ENCODE measurements at places on chromosomes 2 and 18.

- DNase-seq, result no peak
Observed at GRCh38 chr2:106107509-106108131, 86.5 kb downstream of the UXS1 start.

DNA sequence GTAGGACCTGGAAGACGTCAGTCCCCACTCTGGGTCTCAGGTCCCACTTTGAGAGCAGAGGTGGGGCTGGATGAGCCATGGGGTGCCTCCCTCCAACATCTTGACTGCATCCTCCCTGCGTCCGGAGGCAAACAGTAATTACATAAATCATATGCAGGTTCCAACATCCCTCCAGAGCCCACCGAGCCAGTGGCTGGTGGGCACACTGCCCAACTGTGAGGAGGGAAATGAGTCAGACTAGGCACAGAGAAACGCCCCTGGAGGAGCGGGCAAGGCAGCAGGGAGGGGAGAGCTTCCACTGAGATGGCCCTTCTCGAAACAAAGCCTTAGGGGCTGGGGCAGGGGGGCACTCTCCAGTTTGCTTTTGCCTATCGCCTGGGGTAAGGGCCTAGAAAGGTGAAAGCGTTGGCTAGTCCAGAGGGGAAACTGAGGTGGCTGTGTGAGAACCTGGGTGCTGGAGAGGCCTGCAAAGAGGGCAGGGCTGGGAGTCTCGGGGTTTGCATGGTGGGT is 168.2 kb upstream of the MYCN start:
- no peak for DNase-seq

DNA sequence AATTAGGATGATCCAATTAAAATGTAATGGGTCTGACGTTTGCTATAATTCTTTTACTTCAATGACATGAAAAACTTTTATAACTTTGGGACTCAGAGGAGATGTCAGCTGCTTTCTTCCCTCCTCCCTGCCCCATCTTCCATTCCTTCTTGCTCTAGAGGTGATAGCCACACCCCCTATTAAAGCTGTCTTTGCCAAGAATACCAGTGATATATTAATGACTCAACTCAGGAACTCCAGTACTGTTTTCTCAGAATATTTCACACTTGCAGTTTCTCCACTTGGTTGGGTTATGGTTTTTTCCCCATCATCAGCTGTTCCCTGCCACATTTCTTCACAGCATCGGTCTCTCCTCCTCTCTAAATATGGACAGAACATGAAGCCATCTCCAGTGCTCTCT is 184.0 kb downstream of the KCNE4 start:
- DNase-seq, result no peak

GRCh38 chr2:25697559-25698341 is 24.4 kb upstream of the DTNB start:
- DNase-seq, result no peak

DNA sequence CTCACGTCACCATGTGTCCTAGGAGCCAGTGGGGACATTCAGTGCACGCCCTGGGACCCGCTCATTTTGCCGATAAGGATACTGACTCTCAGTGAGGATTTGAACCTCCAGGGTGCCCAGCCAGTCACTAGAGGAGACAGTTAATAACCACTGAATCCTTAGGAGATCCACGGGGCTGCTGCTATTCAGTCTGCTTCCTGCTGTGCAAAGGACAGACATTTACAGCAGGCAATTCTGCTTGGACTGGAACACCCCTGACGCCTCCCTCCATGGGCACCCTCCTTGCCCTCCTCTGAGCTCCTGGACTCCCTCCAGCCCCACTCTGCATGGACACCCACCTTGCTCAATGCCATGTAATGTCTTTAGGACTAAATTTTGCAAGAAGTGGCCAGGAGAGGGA is 265.5 kb downstream of the EIPR1 start:
- no peak for DNase-seq

GRCh38 chr2:145724311-145724898 is 1204.5 kb upstream of the ZEB2 start:
- DNase-seq, result no peak

- DNase-seq, result no peak
Observed at GRCh38 chr2:101623031-101623521, 74.4 kb upstream of the MAP4K4 start.

- DNase-seq, result no peak
Observed at GRCh38 chr2:43459446-43460173, 136.2 kb downstream of the THADA start.

GRCh38 chr2:180240774-180241173 is 233.7 kb upstream of the CWC22 start:
- no peak for DNase-seq

- no peak for DNase-seq
Observed at GRCh38 chr2:235024191-235024860, 72.5 kb downstream of the SH3BP4 start.

Data from NCI-H1105 treated with DMSO at 0.1 percent for 48 hours (cell line).